Activated CD4-positive, alpha-beta T cell treated with anti-CD3 and anti-CD28 coated beads for 48 hours (primary cell): ENCODE measurements at places on chromosomes 11 and 22.

- peak; percentile 62 for DNase-seq
These were observed 444 bp downstream of the CAVIN3 start for GRCh38 chr11:6319704-6320410.

DNA sequence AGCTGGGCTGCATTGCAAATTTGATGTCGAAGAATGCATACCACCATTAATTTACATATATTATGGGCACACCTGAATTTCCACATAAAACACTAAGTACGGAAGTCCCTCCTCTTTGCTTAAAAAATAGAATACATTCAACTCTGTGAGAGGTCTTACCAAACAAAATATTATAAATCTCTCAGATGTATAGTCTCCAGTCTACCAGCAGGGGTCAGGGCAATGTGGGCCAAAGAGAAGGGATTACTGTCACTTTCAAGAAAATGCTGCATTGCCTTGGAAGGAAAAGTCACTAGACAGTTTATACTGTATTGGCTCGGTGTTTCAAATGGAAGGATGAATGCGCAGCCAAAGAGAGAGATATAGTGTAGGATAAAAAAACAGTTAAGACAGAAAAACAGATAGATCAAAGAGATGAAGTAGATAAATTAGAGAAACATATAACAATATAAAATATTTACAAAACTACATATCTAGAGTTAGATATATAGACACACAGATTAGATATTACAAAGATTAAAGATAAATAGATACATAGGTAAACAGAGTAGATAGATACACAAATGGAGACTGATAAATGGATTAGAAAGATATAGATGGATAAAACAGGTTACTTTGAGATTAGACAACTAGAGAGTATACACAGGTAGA, 20.9 kb downstream of the SERGEF start:
- DNase-seq, result peak; percentile 62

DNA sequence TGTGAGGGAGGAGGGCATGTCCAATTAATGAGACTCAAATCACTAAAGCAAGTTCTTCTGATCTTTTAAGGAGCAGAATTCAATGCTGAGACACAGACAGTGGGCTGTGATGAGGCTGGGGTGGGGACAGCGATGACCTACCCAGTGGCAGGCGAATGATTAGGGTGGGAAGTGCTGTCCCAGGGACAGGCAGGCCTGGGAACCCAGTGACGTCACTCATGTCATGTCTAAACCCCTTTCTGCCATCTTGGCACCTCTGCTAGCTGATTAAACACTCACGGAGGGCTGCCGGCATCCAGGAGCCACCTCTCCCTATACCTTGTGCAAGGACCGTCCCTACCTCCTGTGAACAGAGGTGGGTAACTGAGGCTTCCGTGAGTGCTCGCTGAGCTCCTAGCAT, 1235.2 kb downstream of the TBC1D22A start:
- no peak for DNase-seq

- no peak for DNase-seq
These were observed 106.3 kb downstream of the KCNQ1 start for GRCh38 chr11:2551131-2551530.

DNA sequence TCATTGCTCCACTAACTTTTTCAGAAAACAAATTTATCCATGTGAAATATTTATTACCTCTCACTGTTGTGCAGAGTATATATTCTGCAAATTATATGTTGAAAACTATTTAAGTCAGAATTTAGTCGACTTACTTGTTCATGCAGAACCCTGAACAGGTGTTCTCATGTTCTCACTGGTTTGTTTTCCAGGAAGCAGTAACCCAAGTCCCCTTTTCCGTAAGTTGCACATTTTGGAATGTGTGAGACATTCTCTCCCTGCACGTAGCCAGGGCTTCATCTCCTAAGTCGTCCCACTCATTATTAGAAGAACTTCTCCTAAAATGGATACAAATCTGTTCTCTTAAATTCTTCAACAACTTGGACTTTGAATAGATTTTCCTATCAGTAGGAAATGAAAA, 524.9 kb downstream of the CNTN5 start:
- DNase-seq, result no peak

GRCh38 chr11:479311-479710, 27.7 kb downstream of the RNH1 start:
- no peak for DNase-seq

DNA sequence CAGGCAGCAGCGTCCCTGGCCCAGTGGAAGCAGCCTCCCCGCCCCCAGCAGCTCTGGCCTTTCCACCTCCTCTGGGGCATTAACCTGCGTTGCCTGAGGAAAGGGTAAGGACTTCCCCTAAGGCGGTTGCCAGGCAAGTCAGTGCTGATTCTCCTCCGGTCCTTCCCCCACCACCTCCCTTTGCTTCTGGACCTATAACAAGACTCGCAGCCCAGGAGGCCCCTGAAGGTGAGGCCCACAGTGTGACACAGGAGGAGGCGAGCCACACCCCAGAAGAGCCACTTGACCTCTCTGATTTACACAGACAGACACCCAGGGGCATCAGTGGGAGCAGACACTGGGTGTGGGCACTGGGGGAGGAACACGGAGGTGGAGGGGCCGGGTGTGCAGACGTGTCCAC, 35.4 kb downstream of the ASCL2 start:
- DNase-seq, result no peak

DNA sequence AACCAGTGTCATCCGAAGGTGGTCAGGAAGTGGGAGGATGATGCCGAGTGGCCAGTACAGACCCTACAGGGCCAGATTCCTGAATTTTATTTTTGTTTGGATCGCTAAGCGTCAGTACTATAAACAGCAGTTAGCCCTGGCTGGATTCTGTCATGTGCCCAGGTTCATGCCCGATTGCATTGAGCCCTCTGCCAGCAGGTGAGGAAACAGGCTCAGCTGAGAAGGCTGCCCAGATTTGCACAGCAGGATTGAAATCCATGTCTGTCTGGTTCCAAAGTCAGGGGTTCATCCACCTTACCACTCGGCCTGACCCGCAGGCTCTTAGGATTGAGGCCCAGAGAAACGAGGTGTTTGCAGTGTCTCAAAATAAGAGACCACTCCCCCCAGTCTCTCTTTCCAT, 9.1 kb upstream of the TBC1D22A start:
- DNase-seq, result no peak

DNA sequence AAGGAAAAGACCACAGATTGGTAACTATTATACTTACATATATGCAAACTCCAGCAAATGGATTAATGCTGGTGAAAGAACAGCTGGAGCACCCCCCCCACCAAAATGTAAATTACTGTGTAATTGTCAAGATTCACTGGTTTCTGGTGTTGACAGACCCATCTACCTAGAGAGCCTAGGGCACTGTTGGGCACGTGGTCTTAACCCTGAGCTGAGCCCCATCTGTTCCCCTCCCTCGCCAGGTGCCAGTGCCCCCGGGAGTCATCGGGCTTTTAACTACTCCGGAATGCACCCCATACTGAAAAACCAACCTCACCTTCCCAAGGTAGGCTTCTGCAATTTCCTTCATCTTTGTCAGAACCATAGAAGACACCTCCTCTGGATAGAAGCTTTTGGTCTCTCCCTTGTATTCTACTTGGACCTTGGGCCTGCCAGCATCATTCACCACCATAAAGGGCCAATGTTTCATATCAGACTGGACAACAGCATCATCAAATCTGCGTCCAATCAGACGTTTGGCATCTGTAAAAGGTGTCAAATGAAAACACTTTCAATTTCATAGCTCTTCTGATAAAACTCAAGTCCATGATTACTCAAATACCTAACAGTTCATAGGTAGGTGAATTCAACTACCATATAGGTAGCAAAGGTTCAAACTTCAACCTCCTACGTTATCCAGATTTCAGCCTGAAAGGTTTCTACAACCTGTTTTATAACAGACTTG, 1.5 kb downstream of the HSPA8 start:
- DNase-seq, result no peak

- no peak for DNase-seq
These were observed 139.1 kb upstream of the DDI1 start for GRCh38 chr11:103897160-103897936.

GRCh38 chr11:108797578-108798100, 132.8 kb downstream of the DDX10 start:
- DNase-seq, result no peak

DNA sequence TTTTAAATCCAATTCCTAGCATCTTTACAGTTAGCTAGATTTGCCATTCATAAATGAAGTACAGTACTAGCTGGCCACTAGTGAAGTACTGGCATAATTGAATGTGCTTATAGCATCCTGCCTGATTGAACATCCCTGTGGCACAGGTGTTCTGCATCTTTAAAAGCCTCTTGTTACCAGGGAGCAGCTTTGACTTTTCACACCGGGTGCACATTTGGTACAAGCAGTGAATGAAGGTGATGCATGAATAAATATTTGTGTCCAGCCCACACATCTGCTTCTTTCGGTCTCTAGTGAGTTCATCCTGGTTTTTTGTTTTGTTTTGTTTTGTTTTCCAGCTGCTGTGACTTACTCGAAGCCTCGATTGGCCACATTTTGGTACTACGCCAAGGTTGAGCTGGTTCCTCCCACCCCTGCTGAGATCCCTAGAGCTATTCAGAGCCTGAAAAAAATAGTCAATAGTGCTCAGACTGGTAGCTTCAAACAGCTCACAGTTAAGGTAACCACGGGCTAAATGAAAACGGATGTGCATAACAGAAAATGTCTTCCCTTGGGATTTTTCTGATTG, 5.3 kb downstream of the ATP5MG start:
- DNase-seq, result no peak

- no peak for DNase-seq
These were observed 438 bp downstream of the ZW10 start for GRCh38 chr11:113773092-113773415.

- DNase-seq, result no peak
These were observed 26.5 kb upstream of the CADM1 start for GRCh38 chr11:115530752-115531151.

- DNase-seq, result no peak
These were observed 58.4 kb downstream of the KIF18A start for GRCh38 chr11:28049338-28050216.

- DNase-seq, result no peak
These were observed 102.4 kb upstream of the MTMR2 start for GRCh38 chr11:96026310-96026709.

- no peak for DNase-seq
These were observed 36.0 kb downstream of the ARRB1 start for GRCh38 chr11:75315439-75315805.

DNA sequence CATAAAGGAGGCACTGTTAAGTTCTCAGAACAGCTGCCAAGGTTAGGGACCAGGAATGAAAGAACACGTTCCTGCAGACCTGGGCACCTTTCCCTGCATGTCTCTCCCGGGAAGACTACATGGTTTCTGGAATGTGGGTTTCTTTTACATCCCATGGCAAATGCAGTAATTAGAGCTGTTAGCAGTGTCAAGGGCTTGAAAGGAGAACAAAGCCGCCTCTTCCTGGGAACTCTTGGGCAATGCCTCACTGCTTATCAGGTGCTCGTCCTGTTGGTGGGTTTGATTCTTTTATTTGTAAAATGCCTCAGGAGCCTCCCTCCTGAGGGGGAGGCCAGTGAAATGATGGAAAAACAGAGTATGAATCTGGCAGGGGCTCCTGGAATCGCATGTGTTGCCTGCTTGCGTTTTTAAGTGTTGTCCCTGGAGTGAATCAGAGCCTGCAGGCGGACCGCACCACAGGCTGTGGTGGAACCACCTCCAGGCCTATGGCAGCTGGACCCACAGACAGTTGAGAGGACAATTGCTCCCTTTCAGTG, 723 bp upstream of the C22orf31 start:
- no peak for DNase-seq

GRCh38 chr11:19499999-19500398, 212.6 kb upstream of the NAV2 start:
- DNase-seq, result no peak

DNA sequence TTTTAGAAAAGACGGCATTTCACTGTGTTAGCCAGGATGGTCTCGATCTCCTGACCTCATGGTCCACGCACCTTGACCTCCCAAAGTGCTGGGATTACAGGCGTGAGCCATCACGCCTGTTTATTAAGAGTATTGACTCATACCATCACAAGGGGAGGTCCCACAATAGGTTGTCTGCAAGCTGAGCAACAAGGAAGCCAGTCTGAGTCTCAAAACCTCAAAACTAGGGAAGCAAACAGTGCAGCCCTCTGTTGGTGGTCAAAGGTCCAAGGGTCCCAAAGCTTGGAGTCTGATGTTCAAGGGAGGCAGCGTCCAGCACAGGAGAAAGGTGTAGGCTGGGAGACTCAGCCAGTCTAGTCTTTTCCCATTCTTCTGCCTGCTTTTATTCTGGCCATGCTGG, 32.8 kb upstream of the LDLRAD3 start:
- DNase-seq, result no peak

DNA sequence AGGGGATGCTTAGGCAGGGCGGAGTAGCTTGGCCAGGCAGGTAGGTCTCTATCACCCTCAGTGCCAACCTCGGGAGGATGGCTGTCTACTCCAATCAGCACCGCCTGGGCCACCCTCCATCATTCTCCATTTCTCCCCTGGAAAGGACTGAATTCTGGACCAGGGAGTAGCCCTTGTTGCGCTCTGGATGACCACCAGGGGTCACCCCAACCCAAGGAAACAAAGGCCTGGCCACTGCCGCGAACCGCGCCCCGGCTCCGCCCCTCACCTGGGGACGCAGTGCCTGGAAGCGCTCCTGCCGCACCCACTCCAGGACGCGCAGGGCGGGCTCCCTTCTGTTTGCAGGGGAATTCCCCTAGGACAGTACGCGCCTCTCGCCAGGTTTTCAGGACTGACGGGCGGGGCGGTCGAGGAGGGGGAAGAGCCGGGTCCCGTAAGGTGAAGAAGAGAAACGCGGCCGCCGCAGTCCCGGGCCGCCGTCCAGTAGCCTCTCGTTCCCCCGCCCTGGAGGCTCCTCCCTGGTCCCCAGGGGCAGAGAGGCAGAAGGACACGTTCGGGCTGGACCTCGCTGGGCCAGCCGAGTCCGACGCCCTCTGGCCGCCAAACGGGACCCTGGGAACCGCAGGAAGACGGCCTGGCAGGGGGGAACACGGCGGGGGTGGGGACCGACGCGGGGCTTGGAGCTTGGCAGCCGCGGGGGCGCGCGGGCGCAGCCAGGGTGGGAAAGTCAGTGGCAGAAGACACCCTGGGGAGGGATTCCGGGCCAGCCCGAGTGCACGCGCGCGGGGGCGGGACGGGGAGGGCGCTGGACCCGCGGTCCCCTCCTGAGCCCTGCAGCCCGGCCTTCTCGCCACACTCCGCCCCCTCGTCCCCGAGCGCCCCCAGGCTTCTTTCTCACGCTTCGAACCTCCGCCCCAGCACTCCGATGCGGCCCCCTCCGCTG, 7.1 kb downstream of the SCN4B start:
- peak; percentile 92 for DNase-seq

- no peak for DNase-seq
These were observed 1.6 kb downstream of the APLP2 start for GRCh38 chr11:130071211-130071712.

GRCh38 chr11:45233121-45233803, 52.9 kb downstream of the SYT13 start:
- peak; percentile 81 for DNase-seq

DNA sequence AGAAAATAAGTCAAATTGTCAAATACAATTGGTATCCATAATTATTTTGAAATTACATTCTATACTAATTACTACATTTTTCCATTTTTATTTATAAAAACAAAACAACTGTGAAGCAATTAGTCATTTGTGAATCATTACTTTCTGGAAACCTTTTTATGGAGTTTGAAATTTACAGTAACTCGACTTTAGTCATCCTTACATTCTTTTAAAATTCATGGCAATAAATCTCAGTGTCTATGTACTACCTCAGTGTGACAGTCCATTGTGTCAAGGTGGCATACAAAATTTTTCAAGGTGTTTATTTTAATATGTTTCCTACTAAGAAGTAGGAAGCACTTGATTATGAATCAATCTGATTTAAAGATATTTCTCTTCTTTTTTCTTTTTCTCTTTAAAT, 1949.4 kb upstream of the RAG2 start:
- DNase-seq, result no peak
